ENCODE measurements at places on chromosomes 4 and X.

- DNase-seq = no peak
Measured at GRCh38 chr4:176906709-176907108, 114.0 kb upstream of the VEGFC start.

- DNase-seq = no peak
Measured at GRCh38 chr4:151098979-151099228, 524 bp upstream of the RPS3A start.

DNA sequence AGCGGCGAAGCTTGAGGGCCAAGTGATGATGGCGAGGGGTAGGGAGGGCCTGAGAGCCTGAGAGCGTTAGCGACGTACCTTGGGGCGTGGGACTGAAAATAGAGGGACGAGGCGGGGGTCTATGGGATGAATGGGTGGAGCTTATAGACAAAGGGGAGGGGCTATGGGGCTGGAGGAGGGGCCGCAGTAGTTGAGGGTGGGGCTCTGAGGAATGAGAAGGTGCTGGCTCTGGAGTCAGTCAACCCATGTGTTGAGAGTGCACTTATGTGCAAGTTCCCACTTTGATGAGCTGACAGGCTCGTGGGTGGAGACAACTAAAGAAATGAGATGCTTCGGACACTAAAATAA is 488 bp downstream of the TBC1D25 start:
- DNase-seq = no peak

- DNase-seq = no peak
Measured at GRCh38 chr4:169282429-169283113, 11.8 kb upstream of the SH3RF1 start.

DNA sequence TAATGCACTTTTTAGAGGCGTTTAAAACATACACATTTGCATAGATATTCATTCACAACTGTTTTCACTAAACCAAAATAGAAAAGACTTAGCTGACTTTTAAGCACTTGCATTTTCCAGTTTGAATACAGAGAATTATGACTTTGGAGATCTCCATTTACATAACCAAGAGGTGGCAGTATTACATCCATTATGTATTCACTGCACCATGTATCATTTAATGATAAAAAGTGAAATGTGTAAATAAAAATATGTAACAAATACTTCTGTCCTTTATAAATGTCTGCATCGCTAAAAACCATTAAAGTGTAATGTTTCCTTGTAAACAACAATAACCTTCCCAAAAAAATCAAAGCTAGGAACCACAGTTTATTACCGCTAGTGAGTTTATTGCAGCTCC is 413.2 kb downstream of the FGF13 start:
- DNase-seq = no peak

DNA sequence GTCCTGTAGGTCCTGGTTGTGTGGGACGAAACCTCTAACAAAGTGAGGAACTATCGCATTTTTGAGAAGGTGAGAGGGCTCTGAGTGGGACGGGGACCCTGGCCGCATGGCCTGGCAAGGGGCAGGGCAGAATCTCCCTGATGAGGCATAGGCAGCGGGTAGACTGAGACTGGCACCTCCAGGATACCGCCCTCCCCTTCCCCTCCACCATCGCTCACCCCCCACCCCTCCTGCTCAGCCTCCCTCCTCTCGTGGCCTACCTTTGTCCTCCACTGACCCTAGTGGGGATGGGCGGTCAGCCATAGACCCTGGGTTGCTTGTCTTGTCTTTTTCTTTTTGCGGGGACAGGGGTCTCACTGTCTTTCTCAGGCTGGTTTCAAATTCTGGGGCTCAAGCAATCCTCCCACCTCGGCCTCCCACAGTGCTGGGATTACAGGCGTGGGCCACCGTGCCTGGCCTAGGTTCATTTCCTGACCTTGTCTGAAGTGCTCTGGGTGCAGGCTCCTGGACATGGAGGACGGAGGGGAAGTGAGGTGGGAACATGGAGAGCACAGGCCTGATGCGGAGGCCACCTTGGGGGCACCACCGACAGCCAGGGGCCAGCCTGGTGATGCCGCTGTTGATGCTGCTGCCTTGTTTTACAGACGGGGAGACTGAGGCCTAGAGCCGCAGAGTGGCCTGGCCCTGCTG is 10.5 kb upstream of the ADD1 start:
- DNase-seq = no peak

DNA sequence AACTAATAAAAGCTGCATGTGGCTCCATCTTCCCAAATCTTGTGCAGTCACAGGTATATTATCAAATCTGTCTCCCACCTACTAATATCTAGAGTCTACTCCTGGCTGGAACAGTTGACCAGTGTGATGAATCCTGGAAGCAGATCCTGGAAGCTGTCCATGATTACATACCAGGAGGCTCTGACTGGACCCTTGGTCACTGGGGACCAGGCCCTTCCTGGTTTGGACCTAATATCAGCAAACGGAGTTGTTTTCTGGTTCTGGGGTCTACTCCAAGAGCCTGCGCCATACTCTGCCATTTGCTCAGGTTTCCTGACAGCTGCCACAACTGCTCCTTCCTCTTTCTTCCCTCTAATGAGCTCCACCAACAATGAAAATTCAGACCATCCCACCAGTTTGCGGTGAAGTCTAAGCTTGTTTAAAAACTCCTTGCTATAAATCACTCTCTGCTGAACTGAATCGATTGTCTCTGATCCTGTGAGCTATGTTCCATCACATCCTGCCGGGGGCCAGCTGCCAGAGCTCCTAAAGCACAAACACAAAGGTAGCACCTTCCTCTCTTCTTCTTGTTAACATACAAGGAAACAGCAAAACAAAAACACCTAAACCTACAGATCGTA is 114.2 kb downstream of the PALLD start:
- DNase-seq = no peak

DNA sequence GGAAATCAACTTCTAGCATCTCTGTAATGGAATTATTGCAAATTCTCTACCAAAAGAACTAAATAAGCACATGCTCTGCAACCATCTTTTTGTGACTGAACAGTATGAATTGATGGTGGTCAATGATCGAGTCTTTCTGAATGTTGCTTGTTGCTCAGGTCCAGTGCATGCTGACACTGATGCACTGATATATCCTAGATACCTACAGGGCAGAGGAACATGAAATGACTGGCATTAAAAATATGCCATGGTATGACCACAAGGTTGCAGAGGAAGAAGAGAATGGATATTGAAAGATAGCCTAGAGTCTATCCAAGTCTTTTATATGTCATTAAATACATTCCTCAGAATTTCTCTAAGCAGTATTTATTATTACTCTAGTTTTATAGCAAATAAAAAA is 692.8 kb upstream of the TENM3 start:
- DNase-seq = no peak

DNA sequence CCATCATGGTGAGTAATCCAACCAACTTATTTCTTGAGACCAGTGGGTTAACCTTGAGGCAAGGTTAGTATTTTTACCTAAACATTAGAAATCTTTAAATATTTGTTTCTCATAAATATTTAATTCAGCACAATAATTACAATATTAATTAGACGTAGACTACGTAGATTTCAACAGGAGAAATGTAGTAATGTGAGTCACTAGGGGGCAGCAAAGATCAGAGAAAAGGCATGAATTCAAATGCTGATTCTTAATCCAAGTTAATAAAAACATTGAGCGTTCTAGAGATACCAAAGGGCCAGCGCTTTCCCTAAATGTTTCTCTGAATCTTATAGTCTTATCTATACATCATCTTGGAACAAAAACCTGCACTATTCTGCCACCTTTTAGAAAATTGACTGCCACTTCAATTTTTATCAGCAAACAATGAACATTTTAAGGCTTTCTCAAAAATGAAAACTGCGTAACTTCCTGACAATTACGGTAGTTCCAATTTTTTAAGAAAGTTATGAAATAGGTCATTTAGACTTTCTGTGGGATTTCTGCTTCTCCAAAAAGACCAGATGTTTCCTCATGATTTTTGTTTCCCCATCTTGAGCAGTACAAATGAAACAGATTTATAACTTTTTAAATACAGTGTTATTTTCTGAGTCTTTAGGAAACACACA is 180.7 kb downstream of the GASK1B start:
- no peak for DNase-seq

DNA sequence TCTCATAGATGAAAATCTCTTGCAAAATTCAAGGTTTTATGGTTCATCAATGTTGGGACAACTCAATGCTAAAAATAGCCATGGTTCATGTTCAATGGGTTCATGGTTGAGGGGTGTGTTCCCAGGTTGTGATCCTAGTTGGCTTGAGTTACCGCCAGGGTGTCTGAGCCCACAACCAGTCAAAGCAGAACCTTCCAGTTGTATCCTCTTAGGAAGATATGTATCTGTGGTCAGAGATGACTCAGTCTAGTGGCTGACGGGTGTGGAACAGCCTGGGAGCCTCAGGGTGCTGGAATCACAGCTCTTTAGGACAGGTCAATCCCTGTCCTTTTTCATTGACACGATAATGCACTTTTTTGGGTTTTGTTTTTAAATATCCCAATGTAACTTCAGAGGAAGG is 192.3 kb upstream of the NR3C2 start:
- DNase-seq = no peak

Data from right kidney (tissue), 9 donors.